ENCODE measurements at places on chromosomes 3 and 15.

GRCh38 chr15:26739791-26740190 lies 33.1 kb downstream of the GABRB3 start:
- no peak for DNase-seq

DNA sequence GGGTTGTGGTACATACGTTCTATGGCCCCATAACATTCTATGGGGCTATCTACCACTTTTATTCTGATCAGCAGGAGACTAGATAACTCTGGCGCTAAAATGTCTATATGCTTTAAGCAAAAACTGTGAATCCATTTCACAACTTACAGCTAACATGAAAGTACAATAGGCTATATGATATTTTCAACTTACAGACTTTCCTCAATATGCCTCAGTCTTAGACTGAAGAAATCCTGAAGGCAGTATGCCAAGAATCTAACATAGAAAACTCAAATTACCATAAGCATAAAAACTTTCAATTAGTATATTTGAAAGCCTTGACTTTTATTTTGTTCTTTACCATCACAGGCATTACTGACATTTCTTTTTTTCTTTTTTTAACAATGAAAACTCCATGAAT lies 81.4 kb downstream of the CBLB start:
- no peak for DNase-seq

GRCh38 chr3:64150623-64151207 lies 74.6 kb downstream of the PRICKLE2 start:
- no peak for DNase-seq

- no peak for DNase-seq
Observed at GRCh38 chr3:18370672-18371071, 54.5 kb downstream of the SATB1 start.

- DNase-seq = no peak
Observed at GRCh38 chr15:36313736-36314280, 265.6 kb upstream of the CDIN1 start.

Data from GOT3 (cell line).